Hepatocyte (in vitro differentiated cells): ENCODE measurements at places on chromosomes 11 and 22. TPM values are rescaled to one million over a fixed set of nuclear protein-coding genes. Genes with fewer than 3 reads are reported as not detected.

- no peak for DNase-seq
These were observed 9.2 kb downstream of the EXT2 start for GRCh38 chr11:44104481-44105294.

GRCh38 chr22:17984114-17984513 is 40.2 kb downstream of the MICAL3 start:
- DNase-seq = no peak

RAB38 gene
- 13.8 and 14.6 TPM in 2 replicates for total RNA-seq

MPZL2 gene
- 47.2 and 52.3 TPM in 2 replicates for total RNA-seq
